ENCODE measurements at places on chromosomes 2 and 18.

GRCh38 chr2:200450288-200450687, 59.6 kb downstream of the KCTD18 start:
- no peak for DNase-seq

DNA sequence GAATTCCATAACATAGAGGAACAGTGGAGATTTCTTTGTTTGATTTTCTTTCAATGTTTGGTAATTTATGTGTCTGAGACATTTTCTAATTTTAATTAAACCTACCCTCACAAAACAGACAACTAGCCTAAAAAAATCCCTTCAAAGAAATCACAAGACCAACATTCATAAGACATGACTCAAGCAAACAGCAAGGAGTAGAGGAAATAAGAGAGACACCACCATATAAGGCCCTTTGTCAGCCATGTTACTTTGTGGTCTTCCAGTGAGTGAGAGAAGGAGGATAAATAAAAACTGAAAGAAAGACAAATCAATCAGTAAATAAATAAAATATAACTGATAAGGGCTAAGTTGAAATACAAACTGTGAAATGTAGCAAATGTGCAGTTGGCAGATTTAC, 830.8 kb upstream of the SLC39A10 start:
- DNase-seq = no peak

DNA sequence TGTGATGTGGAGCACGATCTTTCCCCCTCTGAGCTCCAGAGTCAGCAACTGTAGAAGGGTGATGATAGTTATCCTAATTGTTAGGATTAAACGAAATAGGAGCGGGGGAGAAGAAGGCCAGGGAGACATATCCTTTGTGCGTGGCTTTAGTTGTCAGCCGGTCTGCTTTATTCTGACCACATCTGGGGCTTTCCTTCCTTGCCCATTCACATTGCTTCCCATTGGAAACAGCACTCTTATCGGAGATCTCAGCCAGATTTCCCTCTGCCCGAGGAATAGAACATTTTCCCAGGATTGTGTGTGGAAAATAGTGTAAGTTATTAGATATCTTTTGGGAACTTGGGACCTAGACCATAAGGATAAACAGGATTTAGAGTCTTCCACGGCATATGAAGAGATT, 1.5 kb downstream of the RALB start:
- DNase-seq = no peak

DNA sequence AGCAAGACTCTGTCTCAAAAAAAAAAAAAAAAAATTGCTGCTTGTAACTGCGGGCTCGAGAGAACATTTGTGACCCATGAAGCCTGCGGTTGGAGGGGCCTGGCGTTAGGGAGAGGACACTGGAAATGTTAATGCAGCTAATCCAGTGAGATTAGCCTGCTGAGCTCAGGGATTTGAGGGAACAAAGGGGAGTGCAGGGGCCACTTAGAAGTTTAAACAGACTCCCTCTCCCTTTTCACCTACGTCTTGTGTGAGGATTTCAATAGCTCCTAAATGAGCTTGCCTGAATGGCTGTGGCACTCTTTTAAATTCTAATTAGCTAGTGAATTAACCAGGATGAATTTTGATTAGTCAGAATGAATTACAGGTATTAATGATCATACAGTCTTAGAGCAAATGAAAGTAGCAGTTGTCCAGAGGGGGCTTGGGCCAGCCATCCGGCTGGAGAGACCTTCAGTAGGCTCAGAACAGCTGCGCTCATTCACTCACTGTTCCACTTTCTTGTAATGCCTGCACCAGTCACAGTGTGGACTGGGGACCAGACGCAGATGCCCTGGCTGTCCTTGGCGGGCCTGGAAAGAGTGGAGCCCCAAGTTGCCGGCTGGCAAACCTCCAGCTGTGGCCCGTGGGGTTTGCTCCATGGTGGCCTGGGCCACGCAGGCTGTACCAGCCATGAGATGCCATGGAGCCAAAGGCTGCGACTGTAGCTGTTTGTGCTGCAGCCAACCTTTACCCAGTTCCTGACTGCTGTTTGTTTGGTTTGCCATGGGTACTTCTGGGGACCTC, 20.8 kb downstream of the LDLRAD4 start:
- DNase-seq = no peak
